ENCODE measurements at places on chromosomes 1 and 21.
A peak's percentile ranks its signal among the peaks of the same experiment; 100 is the strongest.

GRCh38 chr1:64100791-64101190 lies 102.6 kb upstream of the UBE2U start:
- DNase-seq, result no peak

- DNase-seq, result no peak
These were observed 38.8 kb upstream of the ATP5PO start for GRCh38 chr21:33954395-33954794.

- DNase-seq, result no peak
These were observed 67.7 kb downstream of the SSBP3 start for GRCh38 chr1:54338464-54338863.

GRCh38 chr1:58451560-58452191 lies 94.8 kb downstream of the OMA1 start:
- no peak for DNase-seq

DNA sequence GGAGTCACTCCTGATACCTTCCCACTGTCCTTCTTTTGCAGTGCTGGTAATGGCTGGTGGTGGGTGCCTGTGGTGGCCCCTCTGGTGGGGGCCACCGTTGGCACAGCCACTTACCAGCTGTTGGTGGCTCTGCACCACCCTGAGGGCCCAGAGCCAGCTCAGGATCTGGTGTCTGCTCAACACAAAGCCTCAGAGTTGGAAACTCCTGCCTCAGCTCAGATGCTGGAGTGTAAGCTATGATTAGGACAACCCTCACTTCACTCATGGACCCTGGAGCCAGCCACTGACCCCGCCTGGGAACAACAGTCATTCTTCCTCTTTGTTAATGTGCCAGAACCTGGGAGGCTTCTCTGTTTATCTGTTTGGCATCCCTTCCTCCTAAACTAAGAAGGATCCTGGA lies 1.1 kb upstream of the ATP8B2 start:
- no peak for DNase-seq

DNA sequence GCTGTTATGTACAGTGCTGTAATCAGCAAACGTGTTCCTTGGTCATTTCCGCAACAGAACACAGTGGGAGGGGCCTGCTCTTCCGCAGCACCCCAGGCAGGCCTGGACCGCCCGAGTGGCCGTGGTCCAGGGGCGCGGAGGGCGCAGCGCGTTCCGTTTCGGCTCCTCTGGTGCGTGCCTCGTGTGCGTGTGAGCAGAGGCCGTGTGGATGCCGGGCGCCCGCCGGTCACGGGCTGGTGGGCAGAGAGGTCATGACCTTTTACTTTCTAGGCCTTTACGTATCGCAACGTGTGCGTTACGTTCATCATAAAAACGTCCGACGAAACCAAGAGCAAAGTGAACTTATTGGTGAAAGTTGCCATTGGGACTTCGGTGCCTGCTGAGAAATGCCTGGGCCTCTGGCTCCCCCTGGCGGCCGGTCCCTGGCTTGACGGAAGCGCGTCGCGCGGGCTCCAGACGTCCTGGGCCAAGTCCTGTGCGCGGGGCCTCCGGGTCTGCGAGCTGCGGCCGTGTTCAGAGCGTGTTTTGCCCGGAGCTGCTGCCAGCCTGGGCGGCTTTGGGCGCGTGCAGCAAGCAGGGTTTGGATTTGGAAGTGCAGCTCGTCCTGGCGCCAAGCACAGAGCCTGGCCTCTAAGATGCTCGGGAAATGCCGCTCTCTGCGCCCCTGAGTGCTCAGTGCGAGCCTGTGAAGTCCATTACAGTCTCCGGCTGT lies 34.4 kb downstream of the COL18A1 start:
- DNase-seq, result peak; percentile 65

GRCh38 chr1:117576236-117576635 lies 29.6 kb upstream of the TENT5C start:
- no peak for DNase-seq

DNA sequence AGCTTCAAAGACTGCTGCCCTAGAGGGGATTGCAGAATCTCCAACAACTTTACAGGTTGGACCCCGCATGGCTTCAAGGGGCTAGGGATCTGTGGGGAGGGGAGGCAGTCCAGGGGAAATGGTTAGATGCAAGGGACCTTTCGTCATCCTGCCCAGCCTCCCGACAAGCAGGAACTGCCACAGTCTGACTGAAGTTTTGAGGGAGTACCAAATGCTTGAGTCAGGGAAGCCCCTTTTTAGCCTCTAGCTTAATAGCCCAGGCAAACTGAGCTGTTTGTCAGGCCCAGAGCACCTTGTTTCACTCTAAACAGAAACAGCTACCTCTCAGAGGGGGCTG lies 1.1 kb downstream of the TOR3A start:
- DNase-seq, result peak; percentile 41

DNA sequence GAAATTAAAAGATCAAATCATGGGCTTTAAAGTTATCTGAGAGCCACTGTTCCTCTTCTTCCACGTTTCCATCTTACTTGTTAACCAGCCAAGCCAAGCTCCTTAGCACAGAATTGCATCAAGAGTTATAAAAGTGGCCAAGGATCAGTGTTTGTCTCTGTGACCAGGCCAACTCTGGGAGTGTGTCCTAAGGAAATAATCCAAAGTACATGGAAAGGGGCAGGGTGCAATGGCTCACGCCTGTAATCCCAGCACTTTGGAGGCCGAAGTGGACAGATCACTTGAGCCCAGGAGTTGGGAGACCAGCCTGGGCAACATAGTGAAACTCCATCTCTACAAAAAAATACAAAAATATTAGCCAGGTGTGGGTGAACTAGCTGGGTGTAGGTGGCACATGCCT lies 10.0 kb upstream of the MPZL1 start:
- DNase-seq, result no peak

- no peak for DNase-seq
These were observed 1.1 kb upstream of the CDC73 start for GRCh38 chr1:193120604-193121166.

DNA sequence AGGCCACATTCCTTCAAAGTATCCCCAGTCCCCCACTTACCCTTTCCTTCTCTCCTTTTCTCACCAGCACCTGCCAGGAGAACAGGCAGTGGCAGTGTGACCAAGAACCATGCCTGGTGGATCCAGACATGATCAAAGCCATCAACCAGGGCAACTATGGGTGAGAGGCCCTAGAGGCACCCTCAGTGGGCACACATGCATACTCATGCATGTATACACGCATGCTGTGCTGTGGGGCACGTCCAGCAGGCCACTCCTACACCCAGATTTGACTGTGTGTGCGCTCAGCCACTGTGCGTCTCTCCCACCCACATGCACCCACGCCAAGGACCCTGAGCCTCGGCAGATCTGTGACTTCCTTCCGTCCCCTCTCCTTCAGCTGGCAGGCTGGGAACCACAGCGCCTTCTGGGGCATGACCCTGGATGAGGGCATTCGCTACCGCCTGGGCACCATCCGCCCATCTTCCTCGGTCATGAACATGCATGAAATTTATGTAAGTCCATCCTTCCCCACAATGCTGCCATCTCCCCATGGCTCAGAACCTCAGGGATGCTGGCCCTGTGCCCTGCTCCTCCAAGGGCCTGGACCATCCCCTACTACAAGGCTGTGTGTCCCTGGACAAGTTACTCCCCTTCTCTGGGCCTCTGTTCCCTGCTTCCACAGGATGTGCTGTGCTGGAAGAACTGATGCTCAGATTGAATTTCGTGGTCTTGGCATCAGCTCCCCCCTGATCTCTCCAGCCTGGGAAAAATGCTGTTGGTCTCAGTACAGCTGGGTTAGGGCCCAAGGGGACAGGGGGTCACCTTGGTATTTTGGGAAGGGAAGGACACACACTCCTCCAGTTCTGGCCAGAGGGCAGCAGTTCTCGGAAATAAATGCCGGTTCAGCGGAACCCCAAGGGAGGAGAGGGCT lies 7.0 kb downstream of the TINAGL1 start:
- no peak for DNase-seq

- no peak for DNase-seq
These were observed 180.6 kb downstream of the PAPPA2 start for GRCh38 chr1:176643536-176643935.

DNA sequence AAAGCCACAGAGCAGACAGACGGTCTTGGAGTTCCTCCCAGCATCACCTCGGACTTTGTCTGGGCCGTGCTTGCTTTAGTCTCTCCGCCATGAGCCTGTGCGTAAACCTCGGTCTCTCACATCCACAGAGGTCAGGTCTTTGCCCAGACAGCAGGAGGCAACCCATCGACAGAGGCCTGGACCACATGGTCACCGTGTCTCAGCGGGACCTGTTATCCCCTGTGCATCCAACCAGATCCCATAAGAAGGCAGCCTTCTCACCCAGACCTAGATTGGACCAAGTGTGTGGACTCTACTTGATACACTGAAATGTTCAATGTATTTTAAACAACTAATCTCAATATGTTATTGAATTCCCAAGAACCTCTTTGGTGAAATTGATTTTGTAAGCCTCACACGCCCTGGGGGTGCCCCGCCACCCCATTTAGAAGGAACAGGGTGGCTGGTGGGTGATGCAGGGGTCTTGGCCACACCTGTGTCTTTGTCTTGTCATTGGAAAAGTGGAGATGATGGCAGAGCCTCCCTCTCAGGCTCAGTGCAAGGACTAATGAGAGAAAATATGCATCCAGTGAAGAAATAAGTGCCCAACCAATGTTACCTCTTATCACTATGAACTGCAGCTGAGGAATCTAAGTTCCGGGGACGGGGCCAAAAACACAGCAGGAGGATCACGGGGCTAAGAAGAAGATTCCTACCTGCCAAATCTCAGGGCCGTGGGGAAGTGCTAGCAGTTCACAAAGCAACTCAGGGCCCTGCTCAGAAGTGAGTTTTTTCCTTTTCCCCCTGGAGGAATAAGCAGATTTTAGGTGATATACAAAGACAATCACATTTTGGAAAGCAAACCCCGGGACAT lies 101.6 kb upstream of the BACE2 start:
- DNase-seq, result no peak

DNA sequence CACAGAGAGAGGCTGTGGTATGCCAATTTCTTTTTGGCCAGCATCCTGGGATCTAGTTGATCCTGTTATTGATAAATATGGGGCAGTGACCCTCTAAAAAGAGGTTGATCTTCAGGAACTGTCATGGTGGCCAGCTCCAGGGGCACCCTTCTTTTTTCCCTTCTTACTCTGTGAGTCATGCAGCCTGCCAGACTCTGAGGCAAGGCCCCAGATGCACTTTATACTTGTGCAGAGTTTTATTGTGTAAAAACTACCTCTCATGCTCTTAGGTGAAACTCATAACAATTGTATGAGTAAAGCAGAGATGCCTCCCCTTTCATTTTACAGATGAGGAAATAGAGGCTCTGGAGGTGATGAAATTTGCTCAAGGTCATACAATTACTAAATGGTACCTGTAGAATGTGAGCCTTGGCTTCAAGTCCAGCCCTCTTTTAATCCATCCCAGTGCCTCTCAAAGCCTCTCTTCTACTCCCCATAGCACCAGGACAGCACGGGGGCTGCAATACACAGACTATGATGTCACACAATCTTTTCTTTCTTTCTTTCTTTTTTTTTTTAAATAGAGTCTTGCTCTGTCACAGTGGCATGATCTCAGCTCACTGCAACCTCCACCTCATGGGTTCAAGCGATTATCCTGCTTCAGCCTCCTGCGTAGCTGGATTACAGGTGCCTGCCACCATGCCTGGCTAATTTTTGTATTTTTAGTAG lies 387.8 kb downstream of the KCNH1 start:
- no peak for DNase-seq

DNA sequence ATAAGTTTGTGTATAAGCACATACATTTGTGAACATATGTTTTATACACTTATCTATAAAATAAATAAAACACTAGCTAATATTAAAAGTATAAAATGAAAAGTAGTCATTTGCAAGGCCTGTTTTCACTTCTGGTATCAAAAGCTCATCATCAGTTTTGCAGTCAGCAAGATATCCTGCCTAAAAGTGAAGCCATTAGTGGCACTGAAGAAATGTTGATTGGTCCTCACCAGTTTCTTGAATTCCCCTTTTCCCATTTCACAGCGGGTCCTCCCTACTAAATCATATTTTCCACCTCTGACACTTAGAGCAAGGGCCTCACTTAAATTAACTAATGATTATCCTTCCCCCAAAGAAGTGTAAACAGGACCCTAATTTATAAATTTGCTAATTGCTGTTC lies 6.7 kb downstream of the TBX15 start:
- DNase-seq, result no peak

DNA sequence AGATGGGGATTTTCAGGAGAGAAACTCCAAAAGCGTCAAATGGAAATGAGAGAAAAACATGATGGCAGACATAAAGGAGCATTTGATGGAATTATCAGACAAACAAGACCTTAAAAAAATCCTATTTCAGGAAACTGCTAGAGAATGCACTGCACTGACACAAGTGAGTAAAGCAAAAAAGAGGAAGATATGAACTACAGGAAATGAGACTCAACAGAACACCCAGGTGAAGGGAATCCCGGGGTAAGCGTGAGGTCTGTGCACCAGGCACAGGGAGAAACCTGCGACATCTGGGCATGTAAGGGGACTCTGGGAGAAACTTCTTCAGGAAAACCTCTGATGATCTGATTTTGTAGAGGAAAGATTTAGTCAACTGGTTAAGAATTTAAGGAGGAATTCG lies 2.8 kb downstream of the TARBP1 start:
- peak; percentile 51 for DNase-seq

- DNase-seq, result no peak
These were observed 31.6 kb downstream of the ZBTB8OS start for GRCh38 chr1:32618673-32619221.

GRCh38 chr1:161933592-161934588 lies 89.8 kb downstream of the OLFML2B start:
- DNase-seq, result no peak

DNA sequence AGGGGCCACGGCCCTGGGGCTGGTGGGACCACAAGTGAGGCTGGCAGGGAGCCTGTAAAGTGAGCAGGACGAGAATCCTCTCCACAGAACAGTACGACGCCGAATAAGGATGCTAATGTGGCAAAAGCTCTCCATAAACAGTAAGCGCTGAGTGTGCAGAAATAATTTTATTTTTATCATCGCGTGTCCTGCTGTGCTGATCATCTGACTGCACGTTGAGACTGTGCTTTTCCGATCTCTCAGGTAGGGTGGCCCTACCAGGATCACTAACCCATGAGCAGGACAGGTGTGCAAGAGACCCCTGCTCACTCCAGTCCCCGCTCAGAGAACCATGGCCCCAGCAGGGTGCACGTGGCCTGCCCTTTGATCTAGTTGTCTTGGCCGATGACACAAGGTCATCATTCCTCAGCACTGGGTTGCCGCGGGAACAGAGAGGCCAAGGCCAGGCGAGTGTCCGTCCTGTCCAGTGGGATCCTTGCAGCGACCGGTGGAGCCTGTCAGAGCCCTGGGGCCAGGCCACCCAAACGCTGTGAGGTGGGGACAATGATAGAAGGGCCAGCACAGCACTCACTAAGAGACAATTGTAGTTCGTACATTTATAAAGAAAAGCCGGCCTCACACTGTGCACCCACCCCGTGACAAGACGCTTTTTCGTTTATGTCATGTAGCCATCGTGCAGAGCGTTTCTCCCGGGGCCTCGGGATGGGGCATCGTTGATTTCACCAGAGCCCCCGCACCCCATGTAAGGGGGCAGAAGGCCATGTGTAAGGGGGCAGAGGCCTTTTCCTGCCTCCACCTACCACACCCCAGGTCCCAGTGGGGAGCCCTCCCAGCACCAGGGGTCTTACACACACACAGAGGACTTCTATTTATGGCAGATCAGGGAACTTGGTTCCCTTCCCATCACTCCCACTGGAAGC lies 52.7 kb upstream of the ADARB1 start:
- DNase-seq, result no peak

Data from AML-193 (cell line).